ENCODE measurements at places on chromosomes 5 and 9.

GRCh38 chr5:56094579-56095361, 100.0 kb upstream of the IL6ST start:
- DNase-seq = no peak

DNA sequence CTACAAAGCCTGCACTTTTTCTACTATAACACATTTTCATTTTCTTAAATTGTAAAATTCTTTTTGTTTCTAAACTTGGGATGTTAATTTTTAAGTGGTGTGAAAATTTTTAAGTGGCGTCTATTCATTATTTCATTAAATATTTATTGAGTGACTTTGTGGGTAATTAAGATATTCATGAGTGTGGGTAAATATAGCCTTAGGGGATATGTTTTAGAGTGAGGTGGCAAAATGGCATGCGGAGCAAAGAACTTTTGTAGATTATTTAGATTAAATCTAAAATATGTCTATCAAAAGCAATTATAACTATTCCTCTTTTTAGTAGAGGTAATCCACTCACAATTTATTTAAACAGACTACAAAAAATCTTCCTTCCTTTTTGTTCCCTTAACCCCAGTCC, 188.4 kb downstream of the PCSK1 start:
- DNase-seq = no peak

- DNase-seq = no peak
These were observed 15.1 kb downstream of the ERMP1 start for GRCh38 chr9:5817862-5818261.

DNA sequence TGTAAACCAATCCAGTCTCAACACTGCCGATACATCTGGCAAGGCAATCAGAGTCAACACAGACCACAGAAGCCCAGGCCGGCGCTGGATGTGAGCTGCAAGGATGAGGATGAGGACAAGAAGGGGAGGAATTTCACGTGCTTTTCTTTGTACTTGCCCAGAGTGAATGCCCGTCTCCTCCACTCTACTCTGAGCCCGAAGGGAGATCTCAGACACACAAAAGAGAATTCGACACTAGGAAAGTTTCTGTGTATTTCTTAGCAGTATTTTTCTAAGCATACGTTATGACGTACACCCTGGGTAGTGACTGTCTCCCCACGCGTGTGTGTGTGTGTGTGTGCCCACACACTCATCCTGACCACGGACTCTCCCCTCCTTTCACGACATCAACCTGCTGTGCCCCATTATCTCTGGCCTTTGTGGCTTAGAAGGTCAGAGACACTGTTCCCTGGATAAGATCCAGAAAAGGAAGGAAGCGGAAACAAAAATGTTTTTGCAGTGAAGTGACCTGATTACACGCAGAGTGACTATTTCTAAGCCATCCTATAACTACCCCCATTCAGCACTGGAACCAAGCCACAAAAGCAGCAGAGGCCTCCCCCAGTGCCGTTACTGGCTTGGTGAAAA, 227.3 kb upstream of the DAPK1 start:
- DNase-seq = no peak
